ENCODE measurements at places on chromosomes 2 and 18.
A peak's percentile ranks its signal among the peaks of the same experiment; 100 is the strongest.

- no peak for DNase-seq
These were observed 1.7 kb upstream of the BCL2 start for GRCh38 chr18:63321291-63321690.

DNA sequence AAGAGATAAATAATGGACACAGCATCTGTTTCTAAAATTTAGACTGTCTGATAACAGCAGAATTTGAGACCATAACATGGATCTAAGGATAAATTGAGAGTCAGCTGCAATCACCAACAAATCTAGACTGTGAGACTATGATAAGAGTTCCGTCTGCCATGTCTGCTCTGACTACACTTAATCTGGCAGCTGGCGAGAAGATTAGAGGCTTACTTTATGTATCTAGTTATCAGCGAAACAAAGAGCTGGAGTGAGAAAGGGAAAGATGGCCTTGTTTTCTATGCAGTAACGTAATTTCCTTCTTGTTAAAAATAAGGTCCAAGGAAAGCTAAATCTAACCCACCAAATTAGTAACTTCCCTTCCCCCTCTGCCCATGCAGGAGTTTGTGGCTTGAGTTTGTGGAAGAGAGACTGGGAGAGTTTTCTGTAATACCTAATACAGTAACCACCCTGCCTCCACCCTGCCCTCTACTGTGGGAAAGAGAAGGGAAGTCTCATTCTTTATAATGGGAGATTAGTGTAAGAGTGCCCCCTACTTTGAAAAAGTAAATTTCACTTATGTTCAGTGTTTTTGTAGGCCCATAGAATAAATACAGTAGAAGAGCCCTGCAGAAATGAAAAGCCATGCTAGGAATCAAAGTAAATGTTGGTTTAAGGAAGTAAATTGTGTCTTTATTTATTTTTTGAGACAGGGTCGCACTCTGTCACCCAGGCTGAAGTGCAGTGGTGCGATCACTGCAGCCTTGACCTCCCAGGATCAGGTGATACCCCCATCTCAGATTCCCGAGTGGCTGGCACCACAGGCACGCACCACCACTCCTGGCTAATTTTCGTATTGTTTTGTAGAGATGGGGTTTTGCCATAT, 27.5 kb downstream of the EML4 start:
- no peak for DNase-seq

DNA sequence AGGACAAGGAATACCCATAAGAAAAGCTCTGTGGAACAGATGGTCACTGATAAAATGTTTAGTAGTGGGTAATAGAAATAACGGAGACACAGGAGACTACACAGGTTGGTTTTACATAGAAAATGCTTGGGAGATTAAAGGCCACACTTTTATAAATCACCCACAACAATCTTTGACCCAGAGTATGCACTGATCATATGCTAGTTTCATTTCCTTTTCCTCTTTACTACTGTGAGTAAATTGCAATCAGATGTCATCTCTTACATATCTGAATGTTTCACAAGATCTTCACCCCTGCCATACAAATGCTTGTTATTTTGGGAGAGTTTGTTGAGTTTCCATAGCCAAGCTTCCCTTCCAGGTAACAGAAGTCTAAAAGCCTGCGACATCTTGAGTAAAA, 978.4 kb upstream of the KLHL29 start:
- no peak for DNase-seq

- DNase-seq: no peak
These were observed 10.8 kb downstream of the LRRFIP1 start for GRCh38 chr2:237638176-237638575.

GRCh38 chr18:58049000-58049688, 5.1 kb downstream of the NEDD4L start:
- DNase-seq: no peak

GRCh38 chr2:43341959-43342757, 115.8 kb upstream of the ZFP36L2 start:
- DNase-seq: no peak

- DNase-seq: no peak
These were observed 59.5 kb downstream of the LPIN1 start for GRCh38 chr2:11805920-11806319.

DNA sequence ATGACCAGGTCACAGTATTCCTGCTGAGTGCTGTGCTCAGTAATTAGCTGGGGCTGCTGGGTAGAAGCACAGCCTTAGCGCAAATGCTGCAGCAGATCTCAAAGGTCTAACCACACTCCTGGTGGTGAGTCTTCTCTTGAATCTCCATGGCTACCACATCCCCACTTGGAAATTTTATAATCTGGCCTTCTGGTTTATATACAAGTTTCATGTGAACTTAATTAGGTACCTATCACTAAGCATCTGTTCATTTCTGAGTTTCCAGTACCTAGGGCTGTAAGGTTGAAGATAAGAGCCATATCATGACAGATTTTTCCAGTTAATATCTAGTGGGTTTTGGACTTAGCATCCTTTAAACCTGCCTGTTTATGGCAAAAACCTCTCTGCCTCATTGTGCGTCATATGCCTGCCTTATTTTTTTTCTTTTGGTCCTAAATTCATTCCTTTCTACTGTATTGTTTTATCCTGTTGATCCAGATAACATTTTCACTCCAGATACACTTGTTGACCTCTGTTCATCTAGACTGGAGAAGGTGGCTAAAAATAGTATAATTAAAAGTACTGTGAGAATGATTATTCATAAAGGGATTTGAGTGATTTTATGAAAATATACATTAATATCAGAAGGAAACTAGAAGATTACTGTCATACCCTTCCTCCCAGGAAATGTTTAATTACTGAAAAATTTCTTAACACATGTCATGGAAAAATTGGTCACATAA, 168.4 kb upstream of the THUMPD2 start:
- no peak for DNase-seq

DNA sequence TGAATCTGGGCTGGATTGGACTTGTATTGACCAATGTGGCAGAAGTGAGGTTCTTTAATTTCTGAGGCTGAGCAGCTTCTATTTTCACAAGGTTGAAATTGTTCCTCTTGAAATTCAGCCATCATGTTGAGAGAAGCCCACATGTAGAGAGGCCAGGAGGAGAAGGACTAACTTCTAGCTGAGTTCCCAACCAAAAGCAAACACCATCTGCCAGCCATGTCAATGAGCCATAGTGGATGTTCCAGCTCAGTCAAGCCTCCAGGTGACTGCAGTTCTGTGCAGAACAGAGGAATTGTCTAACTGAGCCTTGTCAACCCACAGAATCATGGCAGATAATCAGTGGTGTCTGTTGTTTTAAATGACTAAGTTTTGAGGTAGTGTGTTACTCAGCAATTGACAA, 110.6 kb upstream of the ACVR1 start:
- DNase-seq: no peak

DNA sequence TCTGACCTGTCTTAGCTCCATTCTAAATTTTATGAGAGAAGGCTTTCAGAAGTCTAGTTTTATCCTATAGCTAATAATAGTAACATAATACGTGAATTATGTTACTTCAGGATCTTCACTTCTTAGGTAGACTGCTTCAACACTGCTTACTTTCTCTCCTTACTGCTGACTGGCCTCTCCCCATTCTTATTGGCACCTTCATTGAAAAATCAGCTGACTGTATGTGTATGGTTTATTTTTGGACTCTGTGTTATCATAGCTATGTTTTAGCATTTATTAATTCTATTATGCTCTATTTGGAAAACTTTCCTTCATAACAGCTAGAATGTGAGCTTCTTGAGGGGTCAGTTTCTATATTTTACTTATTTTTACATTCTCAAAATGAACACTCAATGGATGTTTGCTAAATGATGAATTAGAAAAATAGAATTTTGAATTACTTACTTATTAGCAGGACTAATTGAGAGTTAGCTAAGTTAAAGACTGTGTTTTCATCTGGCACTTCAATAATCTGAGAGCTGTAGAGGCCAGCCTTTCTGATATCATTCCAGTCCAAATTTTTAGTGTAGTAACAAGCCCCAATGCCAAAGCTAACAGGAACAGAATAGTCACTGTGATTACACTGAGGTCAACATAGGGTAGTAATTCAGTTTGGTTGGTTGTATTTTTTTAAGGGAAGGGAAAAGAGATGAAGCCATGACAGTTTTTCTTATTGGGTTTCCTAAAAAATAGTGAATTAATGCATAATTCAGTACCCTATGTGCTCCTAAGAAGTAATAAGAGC, 92.3 kb downstream of the TTC27 start:
- DNase-seq: no peak

DNA sequence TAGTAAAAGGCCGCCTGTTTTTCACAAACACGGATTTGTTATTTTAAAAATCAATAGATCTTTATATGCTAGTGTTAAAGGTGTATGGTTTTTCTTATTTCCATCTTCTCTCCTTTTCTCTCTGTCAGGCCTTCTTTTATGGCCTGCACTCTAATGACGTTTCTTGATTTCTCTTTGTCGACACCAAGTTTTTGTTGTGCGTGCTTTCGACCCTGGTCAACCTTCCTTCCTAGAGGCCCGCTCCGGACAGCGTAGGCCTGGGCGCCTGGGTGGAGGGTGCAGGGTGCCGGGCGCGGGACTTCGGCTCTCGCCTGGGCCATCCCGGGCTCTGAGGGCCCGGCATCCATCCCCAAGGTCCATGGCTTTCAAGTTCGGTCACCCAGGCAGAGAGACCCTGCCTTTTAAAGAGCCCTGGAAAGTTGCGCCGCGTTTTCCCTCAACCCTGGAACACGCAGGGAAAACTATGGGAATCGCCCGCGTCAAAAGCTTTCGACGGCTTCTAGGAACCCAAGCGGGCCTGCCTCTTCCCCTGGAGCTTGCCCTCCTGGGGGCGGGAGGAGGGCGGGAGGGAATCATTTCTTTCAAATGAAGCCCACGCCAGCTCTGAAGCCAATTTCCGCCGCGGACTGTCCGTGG, 4.1 kb upstream of the SATB2 start:
- DNase-seq: no peak

DNA sequence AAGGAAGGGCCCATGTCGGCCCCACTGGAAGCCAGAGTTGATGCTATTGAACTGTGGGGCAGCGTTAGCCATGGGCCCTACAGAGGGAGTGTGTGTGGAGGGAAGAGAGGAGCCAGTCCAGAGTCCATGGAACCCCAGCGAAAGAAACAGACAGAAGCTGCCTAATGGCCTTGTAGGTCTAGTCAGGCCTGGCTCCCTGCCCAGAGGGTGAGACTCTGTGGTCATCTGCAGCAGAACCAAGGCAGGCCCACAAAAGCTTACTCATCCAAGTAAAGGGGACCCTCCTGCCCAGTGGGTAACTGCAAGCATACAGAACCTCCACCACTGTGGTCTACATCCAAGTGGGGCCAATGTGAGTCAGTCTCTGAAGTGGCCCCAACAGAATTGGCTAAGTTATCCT, 439.8 kb downstream of the TGIF1 start:
- no peak for DNase-seq

DNA sequence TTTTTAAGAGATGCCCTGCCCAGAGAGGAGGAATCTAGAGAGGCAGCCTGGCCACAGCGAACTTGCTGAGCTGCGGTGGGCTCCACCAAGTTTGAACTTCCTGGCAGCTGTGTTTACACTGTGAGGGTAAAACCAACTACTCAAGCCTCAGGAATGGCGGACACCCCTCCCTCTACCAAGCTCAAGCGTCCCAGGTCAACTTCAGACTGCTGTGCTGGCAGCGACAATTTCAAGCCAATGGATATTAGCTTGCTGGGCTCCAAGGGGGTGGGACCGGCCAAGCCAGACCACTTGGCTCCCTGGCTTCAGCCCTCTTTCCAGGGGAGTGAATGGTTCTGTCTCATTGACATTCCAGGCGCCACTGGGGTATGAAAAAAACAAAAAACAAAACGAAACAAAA, 289.4 kb downstream of the KCNS3 start:
- no peak for DNase-seq

DNA sequence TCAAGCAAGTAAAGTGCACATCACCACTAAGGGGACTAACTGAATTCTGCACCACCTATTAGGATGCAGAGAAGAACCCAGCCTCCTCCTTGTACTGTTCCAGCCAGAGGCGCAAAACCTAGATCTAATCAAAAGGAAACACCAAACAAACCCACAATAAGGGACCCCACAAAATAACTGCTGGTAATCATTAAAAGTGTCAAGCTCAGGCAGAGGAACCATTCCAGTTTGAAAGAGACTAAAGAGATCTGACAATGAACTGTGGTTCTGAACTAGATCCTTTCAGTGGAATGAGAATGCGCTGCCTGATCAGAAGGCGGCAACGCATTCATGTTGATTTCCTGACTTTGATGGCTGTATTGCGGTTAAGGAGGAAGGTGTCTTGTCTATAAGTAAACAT, 16.8 kb downstream of the HDLBP start:
- DNase-seq: no peak

DNA sequence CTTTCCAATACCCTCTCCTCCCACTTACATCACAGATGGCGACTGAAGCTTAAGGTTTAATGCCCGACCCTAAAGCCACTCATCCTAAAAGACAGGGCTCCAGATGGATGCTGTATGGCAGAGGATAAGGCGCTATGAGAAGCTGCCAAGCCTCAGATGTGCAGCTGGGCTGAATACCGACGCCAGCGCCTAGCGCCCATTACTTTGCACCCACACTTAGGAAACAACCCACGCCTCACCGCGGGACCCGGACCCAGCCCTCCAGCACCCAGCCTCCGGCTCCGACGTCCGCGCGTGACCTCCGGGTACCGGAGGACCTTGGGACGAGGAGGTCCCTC, 335 bp downstream of the TRAK2 start:
- no peak for DNase-seq

DNA sequence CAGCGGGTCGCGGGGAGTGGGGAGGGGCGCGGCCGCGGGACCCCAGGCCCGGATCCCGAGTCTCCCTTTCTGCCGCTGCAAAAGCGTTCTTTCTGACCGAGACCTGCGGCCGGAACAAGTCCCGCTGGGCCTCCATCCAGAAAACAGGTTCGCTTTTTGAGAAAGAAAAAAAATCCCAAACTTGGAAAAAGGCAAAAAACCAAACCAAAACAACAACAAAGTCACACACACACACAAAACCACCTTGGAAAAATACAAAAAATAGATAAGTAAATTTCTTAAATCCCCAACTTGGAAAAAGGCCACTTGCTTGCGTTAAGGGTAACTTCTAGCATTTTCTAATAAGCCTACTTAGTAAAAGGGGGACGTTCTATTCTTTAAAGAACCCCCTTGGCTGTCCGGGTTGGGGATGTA, 250 bp upstream of the CHST10 start:
- no peak for DNase-seq

DNA sequence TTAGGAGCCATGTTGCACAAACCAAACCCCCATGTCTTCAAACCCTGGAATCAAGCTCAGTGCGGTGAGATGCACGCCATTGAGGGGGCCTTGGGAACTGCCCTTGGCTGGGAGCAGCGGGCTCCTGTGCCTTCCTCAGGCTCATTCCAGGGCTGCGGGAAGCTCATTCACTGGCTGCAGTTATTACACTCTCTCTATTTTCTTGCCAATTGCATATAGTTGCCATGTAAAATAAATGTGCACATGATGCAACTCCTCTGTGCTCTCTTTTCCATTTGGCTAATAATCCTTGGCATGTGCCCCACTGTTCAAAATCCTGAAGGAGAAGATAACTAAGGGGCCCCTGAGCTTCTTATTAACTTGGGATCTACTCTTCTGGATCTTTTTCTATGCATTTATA, 74.7 kb downstream of the KCTD1 start:
- no peak for DNase-seq

- DNase-seq: peak; percentile 19
These were observed 22.1 kb downstream of the SRD5A2 start for GRCh38 chr2:31558401-31559295.

- DNase-seq: no peak
These were observed 1267.8 kb downstream of the SUCLG1 start for GRCh38 chr2:83191316-83191715.
